ENCODE measurements at places on chromosomes 6 and 20. TPM values are rescaled to one million over a fixed set of nuclear protein-coding genes. Genes with fewer than 3 reads are reported as not detected.

GRCh38 chr6:13711324-13711732, 307 bp downstream of the RANBP9 start:
- peaks cover 15% of the 10 kb centered on the region for H3K36me3 ChIP-seq
- peak overlapping the region; percentile 28 for H3K27ac ChIP-seq
- no peak for DNase-seq
- H3K4me3 ChIP-seq, result peak overlapping the region; percentile 67

PRKN gene
- total RNA-seq, result 2.8 TPM

DNA sequence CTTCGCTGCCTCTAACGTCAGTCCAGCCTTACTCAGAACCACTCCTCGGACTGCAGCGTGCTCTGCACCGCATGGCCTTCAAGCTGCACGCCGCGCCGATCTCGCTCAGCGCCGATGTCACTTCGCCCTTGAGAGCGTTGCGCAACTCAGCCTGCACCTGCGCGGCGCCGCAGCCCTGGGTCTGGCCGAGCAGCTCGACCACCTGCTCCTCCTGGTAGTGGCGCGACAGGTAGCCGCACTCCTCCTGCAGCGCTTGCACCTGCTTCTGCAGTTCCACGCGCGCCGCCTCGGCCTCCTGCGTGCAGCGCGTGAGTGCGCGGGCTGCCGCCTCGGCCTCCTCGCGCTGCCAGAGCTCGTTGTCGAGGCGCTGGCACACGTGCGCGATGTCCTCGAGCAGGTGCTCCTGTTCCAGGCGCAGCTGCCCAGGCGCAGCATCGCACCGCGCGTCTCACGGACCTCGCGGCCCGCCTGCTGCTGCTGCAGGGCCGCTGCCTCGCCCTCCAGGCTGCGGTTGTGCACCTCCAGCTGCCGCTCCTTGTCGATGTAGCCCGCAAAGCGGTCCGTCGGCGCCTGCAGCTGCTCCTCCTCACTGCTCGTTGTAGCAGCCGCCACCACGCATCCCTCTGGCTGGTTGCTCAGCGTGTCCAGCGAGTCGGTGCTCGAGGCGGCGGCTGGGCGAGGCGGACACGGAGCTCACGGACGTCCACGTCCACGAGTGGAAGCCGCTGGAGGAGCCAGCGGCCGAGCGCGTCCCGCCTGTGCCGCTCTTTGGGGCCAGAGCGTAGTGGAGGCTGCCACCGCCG, 380.6 kb upstream of the CHD6 start:
- no peak for DNase-seq
- H3K4me1 ChIP-seq, result no peaks in the 10 kb centered on the region
- no peaks in the 10 kb centered on the region for H3K36me3 ChIP-seq
- H3K4me3 ChIP-seq, result no peak overlapping the region

SCRT2 gene
- not detected for total RNA-seq

TGM2 gene
- 0.38 TPM for total RNA-seq

GRCh38 chr20:22525069-22525820, 59.1 kb downstream of the FOXA2 start:
- H3K27me3 ChIP-seq, result no peaks in the 10 kb centered on the region
- H3K4me3 ChIP-seq, result no peak overlapping the region
- H3K27ac ChIP-seq, result no peak overlapping the region
- no peak for DNase-seq

GRCh38 chr6:89597988-89598387, 40.6 kb downstream of the LYRM2 start:
- H3K4me3 ChIP-seq, result no peak overlapping the region
- H3K4me1 ChIP-seq, result peaks cover 34% of the 10 kb centered on the region
- H3K36me3 ChIP-seq, result peaks cover 8% of the 10 kb centered on the region
- H3K27me3 ChIP-seq, result no peaks in the 10 kb centered on the region
- no peak overlapping the region for H3K27ac ChIP-seq

ENPP5 gene
- 0.43 TPM for total RNA-seq

PBX2 gene
- 104 TPM for total RNA-seq

CCDC170 gene
- total RNA-seq, result not detected

LKAAEAR1 gene
- 0.29 TPM for total RNA-seq

GRCh38 chr6:282867-283416, 9.3 kb upstream of the DUSP22 start:
- peaks cover 2% of the 10 kb centered on the region for H3K36me3 ChIP-seq
- H3K4me3 ChIP-seq, result no peak overlapping the region
- no peaks in the 10 kb centered on the region for H3K27me3 ChIP-seq
- H3K4me1 ChIP-seq, result peaks cover 29% of the 10 kb centered on the region

DNA sequence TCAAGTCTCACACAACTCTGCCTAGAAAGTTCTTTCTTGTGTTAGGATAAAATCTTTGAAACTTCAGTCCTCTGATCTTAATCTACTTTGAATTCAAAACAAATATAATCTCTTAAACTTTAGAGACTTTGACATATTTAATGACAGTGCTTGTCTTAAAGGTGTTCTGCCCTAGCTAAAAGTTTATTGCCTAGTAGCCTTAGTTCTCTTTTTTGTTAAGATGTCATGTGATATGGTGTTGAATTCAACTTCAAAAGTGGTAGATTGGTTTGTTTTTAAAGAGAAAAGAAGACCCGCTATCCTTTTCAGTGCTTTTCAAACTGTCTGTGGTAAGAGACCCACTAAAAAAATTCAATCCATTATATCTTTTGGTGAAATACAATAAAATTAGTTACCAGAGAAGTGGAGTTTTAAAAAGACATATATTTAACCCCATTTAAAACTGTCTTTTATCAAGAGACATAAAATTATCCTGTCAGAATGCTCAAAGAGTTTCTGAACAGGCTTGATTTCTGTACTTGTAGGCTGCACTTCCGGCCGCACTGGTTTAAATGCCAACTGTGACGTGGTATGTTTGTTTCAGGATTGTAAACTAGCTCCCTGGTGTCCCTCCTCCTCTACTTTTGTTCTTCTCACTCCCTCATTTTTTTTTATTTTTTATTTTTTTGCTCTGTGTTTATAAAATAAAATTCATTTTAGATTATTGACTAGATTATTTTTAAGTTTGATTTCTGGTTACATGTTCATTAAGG, 76.5 kb downstream of the QKI start:
- H3K4me1 ChIP-seq, result peaks cover 41% of the 10 kb centered on the region
- H3K4me3 ChIP-seq, result peak overlapping the region; percentile 33
- peak overlapping the region; percentile 42 for H3K27ac ChIP-seq

DNA sequence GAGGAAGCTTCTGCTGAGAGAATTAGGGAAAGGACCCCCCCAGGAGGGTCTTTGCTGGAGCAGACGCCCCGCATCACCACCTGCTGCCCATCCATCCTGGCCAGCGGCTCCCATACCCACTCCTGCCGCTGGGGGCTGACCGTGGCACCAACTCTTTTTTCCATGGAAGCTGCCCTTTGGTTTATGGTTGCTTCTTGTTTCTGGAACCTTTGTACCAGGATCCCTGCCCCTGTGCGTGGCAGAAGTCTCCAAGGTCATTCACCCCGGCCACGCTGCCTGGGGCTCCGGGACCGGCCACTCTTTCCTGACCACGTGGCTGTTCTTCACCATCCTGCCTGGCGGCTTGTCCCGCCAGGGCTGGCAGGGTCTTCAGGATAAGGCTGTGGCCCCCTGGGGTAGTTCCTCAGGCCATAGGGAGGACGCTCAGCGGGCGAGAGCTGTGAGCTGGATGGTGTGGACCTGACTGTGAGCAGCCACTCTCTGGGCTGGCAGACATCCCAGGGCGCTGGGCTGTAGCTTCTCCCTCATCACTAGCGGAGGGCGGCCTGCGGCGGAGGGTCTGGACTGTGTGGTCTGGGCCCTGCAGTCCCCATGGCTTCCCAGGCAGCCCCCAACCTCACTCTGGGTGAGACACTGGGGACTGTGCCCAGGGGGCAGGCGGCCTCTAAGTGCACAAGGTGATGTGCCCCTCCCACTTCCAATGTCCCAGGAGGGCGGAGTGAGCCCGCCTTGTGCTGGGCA, 22.8 kb upstream of the RBBP8NL start:
- no peaks in the 10 kb centered on the region for H3K27me3 ChIP-seq
- no peaks in the 10 kb centered on the region for H3K4me1 ChIP-seq
- DNase-seq, result no peak
- no peaks in the 10 kb centered on the region for H3K36me3 ChIP-seq
- H3K27ac ChIP-seq, result no peak overlapping the region

DNA sequence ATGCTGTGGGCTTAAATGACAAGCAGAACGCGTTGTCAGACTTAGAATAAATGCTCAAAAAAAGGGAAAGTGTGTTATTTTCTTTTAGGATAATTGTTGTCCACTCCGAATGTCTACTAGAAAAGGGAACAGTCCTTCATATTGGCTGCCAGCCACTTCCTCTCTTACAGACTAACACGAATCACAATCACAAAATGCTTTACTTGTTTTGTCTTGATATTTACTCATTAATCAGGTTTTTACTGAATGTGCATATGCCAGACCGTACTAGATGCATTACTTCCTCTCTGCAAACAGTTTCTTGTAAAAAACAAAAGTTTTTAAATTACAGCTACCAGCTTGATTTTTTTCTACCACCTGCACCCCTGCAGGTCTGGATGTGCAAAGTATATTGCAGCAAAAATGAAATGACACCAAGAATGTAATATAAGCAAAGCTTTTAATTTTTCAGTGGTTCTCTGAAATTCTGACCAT, 821 bp downstream of the DHX35 start:
- no peaks in the 10 kb centered on the region for H3K27me3 ChIP-seq
- peak overlapping the region; percentile 95 for H3K27ac ChIP-seq
- peak overlapping the region; percentile 99 for H3K4me3 ChIP-seq
- H3K4me1 ChIP-seq, result peaks cover 44% of the 10 kb centered on the region

LCA5 gene
- total RNA-seq, result 0.58 TPM

CALHM4 gene
- total RNA-seq, result not detected

LHFPL5 gene
- not detected for total RNA-seq

DNA sequence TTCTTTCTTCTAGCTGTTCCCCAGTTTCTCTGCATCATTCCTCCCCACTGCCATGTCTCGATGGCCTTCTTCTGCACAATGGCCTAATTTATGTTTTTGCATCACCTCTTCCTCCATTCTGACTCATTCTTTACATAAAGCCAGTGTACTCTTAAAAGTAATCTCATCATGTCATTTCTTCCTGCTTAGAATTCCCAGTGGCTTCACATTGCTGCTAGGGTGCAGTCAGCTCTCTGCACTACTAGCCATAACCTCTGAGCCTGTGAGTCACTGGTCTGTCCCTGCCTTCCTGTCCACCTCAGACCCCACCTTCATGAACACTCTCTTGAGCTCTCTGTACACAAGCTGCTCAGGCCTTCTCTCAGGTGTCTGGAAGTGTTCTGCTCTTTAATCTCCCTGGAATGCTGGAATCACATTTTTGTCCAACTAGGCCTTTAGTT, 24.1 kb upstream of the TRIM27 start:
- DNase-seq, result no peak
- peaks cover 3% of the 10 kb centered on the region for H3K36me3 ChIP-seq
- H3K27me3 ChIP-seq, result no peaks in the 10 kb centered on the region
- H3K27ac ChIP-seq, result no peak overlapping the region

DNA sequence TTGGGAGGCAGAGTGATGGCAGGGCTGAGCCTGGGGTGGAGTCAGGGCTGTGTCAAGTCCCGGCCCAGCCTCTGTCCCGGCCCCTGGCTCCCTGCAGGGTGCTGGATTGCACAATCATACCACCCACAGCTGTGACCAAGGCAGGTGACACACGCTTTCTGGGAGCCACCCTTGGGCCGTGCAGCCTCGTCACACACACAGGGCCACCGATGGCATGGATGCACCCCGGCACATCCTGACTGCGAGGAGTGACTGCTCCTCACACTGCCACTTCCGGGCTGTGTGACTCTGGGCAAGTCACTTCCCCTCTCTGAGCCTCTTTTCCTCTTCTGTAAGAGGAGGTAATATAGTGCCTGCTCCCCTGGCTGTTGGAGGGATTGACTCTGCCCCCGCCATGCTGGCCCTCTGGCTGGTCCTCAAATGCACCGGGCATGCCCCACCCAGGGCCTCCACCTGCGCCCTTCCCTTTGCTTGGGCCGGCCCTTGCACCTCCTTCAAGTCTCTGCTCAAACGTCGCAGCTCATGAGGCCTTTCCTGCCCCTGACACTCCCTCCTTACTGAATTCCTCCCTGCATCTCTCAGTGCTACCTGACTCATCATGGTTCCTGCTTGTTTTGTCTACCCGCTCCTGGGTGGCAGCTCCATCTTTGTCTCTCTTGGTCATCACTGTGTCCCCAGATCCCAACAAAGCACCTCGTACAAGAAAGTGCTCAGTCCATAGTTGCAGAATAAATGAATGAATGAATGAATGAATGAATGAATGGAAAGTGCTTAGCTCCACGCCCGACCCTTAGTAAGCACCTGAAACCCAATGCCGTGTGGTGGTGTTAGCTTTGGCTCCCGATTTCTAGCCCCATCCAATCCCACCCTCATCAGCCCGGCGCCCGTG, 93.5 kb downstream of the CEBPB start:
- peaks cover 6% of the 10 kb centered on the region for H3K27me3 ChIP-seq
- H3K36me3 ChIP-seq, result no peaks in the 10 kb centered on the region
- H3K4me3 ChIP-seq, result peak overlapping the region; percentile 33
- DNase-seq, result peak; percentile 69
- H3K27ac ChIP-seq, result peak overlapping the region; percentile 72

DNA sequence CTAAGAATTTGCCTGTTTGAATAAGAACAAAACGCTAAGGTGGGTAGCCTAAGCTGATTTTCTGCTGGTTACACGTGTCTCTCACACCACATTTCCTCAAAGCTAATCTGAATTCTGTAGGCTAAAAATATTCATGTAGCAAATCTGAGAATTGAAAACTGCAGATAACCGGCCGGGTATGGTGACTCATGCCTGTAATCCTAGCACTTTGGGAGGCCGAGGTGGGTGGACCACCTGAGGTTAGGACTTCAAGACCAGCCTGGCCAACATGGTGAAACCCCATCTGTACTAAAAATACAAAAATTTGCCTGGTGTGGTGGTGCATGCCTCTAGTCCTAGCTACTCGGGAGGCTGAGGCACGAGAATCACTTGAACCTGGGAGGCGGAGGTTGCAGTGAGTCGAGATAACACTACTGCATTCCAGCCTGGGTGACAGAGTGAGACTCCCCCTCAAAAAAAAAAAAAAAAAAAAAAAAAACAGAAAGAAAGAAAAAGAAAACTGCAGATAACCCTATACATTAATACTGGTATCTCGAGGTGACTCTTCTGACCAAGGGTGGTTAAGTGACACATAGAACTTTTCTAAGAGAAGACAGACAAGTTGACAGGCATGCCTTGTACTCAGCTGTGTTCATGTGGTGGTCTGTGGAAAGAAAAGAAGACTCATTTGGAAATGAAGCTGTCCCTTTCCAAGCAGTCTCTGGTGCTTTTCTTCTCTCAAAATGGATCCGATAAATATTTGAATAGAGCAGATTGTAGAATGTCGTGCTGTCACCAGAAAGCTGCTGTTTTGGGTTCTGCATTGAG, 24.7 kb upstream of the ASXL1 start:
- H3K27me3 ChIP-seq, result no peaks in the 10 kb centered on the region
- peaks cover 58% of the 10 kb centered on the region for H3K4me1 ChIP-seq
- H3K36me3 ChIP-seq, result peaks cover 7% of the 10 kb centered on the region

DNA sequence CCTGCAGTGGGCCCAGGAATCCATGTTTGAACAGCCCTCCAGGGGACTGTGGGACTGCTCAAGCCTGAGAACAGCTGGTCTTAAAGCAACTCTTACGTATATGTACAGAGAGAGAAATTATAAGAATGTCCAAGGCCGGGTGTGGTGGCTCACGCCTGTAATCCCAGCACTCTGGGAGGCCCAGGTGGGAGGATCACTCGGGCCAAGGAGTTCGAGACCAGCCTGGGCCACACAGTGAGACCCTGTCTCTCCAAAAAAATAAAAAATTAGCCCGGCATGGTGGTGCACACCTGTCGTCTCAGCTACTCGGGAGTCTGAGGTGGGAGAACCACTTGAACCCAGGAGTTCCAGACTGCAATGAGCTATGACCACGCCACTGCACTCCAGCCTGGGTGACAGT, 134.0 kb downstream of the DTNBP1 start:
- peaks cover 13% of the 10 kb centered on the region for H3K36me3 ChIP-seq
- no peak overlapping the region for H3K27ac ChIP-seq
- H3K27me3 ChIP-seq, result no peaks in the 10 kb centered on the region
- DNase-seq, result no peak
- no peak overlapping the region for H3K4me3 ChIP-seq

Data from activated T-cell treated with anti-CD3 and anti-CD28 coated beads, Interleukin-2, amount 50 U/mL, for 72 hours (primary cell).